ENCODE measurements at places on chromosomes 1 and 21.

- DNase-seq = no peak
Measured at GRCh38 chr1:239811211-239811885, 280.3 kb upstream of the FMN2 start.

- no peak for DNase-seq
Measured at GRCh38 chr1:110240476-110241210, 30.5 kb downstream of the KCNC4 start.

DNA sequence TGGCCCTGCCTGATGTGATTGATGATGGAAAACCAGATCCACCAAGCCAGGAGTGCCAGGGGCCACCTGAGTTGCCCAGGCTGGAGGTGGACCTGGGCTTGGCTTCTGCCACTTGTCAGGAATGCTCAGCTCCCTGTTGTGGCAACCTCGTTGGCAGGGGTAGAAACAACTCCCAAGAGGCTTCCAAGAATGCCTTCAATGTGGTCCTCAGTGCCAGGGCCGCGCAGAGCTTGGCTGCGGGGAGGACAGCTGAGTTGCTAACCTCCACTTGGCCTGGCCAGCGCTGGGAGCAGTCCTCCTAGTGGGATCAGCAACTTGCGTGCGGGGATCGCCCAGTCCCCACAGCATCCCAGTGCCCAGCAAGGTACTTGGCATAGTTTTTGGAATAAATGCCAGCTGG lies 9.0 kb downstream of the MYOM3 start:
- peak; percentile 87 for DNase-seq

DNA sequence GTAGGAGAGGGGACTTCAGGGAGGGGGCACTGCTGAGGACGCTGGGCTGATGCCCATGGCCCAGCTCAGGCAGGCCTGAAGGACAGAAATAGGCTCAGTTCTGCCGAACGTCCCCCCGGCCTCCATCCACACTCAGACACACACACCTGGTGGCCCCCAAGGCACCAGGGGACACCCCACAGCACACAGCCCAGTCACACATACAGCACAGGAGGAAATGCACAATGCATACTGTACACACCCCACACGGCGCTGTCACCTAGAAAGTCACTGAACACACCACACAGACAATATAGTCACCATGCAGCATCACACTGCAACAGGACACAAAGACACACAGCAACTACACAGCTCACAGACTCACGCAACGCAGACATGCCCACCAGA lies 562 bp downstream of the SYTL1 start:
- DNase-seq = no peak

- no peak for DNase-seq
Measured at GRCh38 chr1:143667730-143668129, 304.1 kb downstream of the FAM72C start.

- no peak for DNase-seq
Measured at GRCh38 chr1:30403061-30403645, 320.2 kb downstream of the MATN1 start.

All from coronary artery (tissue), 2 donors.